ENCODE measurements at places on chromosomes 4 and X.

GRCh38 chr4:66178906-66179305 is 508.6 kb upstream of the EPHA5 start:
- DNase-seq: no peak

- DNase-seq: no peak
These were observed 40.2 kb upstream of the CD99 start for GRCh38 chrX:2650865-2651264.

GRCh38 chrX:95860127-95860526 is 824.5 kb upstream of the DIAPH2 start:
- DNase-seq: no peak

- DNase-seq: no peak
These were observed 51.2 kb upstream of the HCCS start for GRCh38 chrX:11059933-11060332.

GRCh38 chr4:47482326-47482725 is 2.7 kb upstream of the ATP10D start:
- DNase-seq: no peak

- DNase-seq: no peak
These were observed 74.1 kb downstream of the DOCK11 start for GRCh38 chrX:118569676-118570075.

All from ovary (tissue), 10 donors.